ENCODE measurements at places on chromosomes 3 and 15.

- DNase-seq, result no peak
Observed at GRCh38 chr3:152910211-152910610, 75.3 kb downstream of the P2RY1 start.

DNA sequence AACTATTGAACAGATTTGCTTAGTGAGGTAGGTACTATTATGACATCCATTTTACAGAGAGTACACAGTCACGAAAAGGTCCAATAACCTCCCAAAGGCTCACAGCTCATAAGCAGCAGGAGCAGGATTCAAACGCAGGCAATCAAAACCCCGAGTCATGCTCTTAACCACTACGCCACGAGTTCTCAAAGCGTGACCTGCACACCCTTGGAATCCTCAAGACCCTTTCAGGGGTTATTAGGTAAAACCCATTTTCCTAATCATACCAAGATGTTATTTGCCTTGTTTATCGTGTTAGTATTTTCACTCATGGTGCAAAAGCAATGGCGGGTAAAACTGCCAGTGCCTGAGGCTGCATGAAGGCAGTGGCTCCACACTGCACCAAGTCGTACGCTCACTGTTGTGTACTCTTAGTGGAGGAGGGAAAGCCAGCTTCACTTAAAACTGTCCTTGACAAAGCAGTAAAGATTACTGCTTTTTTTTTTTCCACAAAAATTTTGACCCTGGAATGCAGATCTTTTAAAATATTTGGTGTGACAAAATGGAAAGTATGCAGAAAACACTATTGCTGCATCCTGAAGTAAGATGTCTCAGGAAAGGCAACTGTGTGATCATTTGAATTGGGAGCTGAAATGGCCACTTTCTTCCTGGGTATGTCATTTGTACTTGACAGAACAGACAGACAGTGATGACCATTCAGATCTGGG is 96.1 kb downstream of the IGF2BP2 start:
- no peak for DNase-seq

GRCh38 chr3:47950453-47951169 is 65.6 kb downstream of the MAP4 start:
- DNase-seq, result no peak

DNA sequence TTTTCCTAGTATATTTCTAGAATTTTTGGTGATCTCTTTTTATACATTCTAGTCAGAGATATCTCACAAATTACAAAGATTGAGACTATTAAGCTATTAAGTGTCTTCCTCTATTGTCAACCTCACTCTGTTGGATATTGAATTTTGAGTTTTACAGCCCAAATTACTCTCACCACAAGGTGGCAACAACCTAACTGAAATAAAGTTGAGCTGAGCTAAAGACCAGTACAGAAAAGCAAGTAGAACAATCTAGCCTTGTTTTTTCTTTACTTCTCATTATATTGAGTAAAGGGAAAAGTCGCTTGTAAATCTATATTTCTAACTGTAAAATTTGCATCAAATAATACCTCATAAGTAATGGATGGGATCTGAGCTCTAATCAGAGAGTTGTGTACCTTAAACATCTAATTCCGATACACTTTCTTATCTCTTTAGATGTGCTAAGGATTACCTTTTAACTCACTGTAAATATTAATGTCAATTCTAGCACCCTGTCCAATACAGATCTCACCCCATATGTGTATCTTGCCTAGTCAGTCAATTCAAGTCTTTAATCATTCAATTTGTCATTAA is 13.6 kb upstream of the COMMD2 start:
- DNase-seq, result no peak

DNA sequence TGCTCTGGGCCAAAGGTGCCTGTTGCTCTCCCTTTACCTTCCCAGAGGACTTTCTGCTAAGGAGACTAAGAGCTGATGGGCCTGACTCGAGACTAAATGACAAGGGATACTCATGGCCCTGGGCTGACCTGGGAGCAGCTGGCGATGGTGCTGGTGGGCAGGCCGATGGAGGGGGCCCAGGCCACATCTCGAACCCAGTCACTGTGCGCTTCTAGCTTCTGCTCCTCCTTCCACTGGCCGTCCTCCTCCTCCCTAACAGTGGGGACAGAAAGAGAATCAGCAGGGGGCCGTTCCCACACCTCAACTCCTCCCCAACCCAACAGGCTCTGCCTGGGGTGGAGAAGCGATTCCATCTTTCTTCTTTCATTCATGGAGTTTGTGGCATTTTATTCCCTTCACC is 12.2 kb upstream of the GHRL start:
- no peak for DNase-seq

DNA sequence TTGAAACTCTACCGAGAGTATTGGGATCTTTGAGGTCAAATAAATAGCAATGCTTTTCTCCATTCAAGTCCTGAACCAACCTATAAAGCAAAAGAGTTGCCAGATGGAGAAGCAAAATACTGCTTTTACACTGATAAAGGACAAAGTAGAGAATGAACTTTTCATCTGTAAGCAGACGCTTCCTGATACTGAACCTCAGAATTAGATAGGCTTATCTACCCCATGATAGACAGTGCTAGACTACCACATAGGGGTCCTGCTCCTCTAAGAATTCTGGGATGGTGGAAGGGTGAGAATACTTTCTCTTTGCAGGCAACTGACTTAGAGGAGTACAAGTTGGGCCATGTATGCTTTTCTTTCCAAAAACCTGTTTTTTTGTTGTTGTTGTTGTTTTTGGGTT is 9.5 kb downstream of the SAXO2 start:
- no peak for DNase-seq

DNA sequence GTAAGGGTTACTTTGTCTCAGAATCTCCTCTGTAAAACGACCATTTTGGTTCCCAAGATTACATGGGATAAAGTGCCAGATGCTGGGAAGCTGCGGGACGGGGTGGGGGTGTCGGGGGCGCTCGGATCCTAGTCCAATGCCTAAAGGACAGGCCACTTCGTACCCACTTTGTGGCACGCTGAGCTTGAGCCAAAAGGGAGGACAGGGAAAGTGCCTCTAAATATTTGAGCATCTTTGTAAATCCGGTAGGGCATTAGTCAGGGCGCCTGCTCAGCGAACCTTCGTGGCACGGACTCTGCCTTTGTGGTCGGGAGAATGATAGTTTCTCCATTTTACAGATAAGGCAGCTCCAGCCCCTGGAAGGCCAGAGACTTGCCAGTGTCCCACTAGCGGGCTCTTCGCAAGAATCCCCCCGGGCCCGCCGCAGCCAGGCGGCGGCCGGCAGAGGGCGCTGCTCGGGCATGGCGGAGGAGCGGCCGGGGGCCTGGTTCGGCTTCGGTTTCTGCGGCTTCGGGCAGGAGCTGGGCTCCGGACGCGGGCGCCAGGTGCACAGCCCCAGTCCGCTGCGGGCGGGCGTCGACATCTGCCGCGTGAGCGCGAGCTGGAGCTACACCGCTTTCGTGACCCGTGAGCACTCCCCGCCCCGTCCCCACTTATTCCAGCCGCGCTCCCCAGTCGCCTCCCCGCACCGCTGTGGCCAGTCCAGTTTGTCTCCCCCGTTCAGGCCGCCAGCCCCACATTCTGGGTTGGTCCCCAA is 1.8 kb downstream of the RCCD1 start:
- peak; percentile 26 for DNase-seq

- DNase-seq, result no peak
Observed at GRCh38 chr15:62444104-62445022, 279.3 kb upstream of the C2CD4B start.

DNA sequence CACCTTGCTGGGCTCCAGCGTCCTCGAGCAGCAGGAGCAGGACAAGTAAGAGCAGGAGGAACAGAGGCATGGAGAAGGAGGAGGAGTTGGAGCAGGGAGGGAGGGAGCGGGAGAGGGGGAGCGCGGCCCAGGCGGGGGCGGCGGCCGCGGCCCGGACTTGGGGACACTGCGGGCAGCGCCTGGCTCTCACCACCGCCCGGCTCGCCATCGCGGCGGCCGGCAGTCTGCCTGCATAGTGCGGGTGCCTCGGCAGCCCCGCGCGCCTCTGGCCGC is 440 bp downstream of the DCBLD2 start:
- no peak for DNase-seq

DNA sequence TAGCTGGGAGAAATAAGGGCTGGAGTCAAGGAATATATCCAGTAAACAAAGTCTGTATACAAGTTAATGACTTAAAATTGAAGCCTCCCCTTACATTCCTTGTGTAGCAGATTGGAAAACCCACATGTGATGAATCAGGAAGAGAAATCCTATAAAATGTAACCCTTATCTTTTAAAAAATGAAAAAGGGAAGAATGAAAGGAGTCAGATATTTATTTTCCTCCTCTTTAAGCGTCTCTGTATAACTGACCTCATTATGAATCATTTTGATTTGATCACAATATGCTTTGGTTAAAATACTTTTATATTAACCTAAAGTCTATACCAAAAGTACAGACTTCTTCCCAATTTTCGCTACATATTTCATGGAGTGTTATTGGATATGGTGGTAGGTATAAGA is 316.3 kb upstream of the STAC start:
- DNase-seq, result no peak

DNA sequence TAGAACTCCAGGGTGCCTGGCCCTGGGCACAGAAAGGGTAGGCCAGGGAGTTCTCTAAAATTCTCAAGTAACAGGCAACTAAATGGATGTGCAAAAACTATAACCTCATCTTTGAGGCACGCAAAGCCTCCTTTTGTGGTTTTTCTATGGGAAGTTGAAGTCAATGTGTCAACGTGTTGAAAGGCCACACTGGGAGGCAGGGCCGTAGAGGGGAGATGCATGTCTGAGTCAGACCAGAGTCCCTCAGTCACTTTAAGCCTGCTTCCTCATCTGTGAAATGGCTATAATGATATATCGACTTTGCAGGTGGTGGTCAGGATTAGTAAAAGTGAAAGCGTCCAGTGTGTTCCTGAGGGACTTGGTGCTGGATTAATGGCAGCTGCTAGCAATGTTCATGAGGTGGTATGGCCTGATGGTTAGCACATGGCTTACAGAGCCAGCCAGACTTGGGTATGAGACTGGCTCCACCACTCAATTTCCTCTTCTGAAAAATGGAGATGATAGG is 17.0 kb downstream of the TGM5 start:
- no peak for DNase-seq

- DNase-seq, result no peak
Observed at GRCh38 chr3:161042023-161042501, 63.1 kb downstream of the B3GALNT1 start.

- DNase-seq, result no peak
Observed at GRCh38 chr3:7487763-7488162, 626.8 kb downstream of the GRM7 start.

- no peak for DNase-seq
Observed at GRCh38 chr3:170867143-170867937, 2.7 kb downstream of the RPL22L1 start.

DNA sequence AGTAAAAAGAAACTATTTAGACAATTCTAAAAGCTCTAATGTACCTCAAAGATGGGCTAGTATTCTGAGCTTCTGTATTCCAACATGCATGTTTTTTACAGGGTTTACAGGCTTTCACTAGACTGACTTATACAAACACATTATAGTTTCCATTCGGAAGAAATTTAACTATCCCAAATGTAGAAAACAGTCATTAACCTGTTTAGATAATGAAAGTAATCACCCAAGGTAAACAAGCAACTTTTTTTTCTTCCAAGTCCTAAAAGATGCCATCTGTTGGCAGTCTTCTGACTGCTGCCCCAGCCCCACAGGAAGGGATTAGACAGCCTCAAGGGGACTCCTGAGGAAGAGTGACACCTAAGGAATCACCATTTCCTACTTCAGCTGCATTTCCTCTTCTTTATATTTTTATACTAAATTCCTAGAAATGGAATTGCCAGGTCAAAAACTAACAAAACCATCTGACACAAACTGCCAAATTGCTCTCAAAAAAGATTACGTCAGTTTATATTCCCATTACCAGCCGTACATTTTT is 25.5 kb downstream of the SIN3A start:
- DNase-seq, result no peak

DNA sequence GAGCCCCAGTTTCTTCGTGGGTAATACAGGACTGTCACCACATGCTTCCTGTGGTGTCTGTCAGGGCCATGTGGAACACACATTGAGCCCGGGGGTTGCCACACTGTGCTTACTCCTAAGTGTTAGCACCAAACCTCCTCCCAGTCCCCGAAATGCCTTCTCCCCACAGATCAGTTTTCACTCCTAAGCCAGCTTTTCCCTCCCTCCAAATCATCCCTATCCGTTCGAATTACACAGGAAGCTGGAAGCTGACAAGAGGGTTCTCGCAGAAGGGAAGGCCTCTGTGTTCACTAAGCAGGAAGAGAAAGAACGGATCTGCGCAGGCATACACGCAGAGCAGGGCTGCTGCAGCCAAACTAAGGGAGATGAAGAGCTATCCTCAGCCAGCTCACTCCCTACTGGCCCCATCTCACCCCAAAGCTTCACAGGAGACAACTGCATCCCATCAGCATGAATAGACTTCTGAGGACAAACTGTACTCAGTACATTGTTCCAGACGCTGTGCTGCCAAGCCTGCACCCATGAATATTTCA is 32.3 kb downstream of the XXYLT1 start:
- no peak for DNase-seq

DNA sequence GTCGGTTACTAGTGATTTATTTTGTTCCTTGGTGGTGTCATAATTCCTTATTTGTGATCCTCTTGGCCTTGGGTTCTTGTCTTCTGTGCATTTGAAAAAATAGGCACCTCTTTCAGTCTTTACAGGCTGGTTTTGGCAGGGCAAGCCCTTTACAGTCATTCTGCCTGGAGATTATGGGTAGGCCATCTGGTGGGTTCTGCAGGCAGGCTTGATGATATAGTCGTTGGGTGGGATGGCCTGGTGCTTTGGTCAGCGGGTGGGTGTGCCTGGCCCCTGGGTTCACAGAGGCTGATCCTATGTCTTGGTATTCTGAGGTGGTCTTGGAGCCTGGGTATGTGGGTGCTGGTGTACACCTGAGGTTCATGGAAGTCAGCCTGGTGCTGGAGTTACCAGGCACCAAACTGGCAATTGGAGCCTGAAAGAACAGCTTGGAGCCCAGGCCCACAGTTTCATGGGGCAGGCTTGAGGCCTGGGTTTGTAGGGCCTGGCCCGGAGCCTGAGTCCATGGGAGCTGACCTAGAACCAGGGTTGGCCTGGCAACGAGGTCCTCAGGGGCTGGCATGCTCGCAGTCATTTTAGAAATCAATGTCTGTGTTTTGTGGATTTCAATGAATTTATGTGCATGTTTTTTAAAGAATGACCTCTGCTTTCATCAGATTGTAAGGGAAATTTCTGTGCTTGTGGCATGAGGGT is 63.3 kb downstream of the DOCK3 start:
- DNase-seq, result no peak

DNA sequence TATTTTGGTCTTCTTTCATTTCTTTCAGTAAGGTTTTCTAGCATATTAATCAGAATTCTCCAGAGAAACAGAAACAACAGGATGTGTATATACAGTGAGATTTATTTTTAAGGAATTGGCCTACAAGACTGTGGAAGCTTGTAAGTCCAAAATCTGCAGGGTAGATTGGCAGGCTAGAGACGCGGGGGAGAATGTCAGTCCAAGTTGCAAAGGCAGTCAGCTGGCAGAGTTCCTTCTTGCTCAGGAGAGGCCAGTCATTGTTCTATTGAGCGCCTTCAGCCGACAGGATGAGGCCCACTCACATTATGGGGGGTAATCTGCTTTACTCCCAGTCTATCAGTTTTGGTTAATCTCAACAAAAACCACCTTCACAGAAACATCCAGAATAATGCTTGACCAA is 133.4 kb upstream of the UBE3A start:
- DNase-seq, result no peak

- no peak for DNase-seq
Observed at GRCh38 chr3:52090933-52091468, 34.6 kb upstream of the DUSP7 start.
